DND-41 (cell line): ENCODE measurements at places on chromosomes 3 and 15.

GRCh38 chr3:60025096-60026050 is 975.5 kb upstream of the CFAP20DC start:
- DNase-seq, result no peak

GRCh38 chr3:53159156-53160060 is 1.6 kb upstream of the PRKCD start:
- DNase-seq, result no peak

- DNase-seq, result peak; percentile 43
Measured at GRCh38 chr15:40398413-40398873, 7.2 kb upstream of the IVD start.

DNA sequence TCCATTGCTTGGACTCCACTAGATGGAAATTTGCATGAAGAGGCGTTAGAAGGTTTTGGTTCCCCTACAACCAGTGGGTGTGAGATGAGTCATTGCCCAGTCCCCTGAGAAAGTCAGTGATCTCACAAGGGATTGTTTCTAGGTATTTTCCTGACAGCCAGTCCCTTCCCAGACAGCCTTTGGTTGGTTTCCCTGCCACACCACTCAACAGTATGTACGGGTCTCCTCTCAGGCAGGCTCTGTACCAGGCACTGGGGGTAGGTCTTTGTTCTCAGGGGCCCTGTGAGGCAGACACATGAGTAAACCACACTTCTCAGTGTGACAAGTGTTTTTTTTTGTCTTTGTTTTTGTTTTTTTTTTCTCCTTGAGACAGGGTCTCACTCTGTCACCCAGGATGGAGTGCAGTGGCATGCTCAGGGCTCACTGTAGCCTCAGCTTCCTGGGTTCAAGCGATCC is 4.0 kb downstream of the LAMP3 start:
- DNase-seq, result no peak

DNA sequence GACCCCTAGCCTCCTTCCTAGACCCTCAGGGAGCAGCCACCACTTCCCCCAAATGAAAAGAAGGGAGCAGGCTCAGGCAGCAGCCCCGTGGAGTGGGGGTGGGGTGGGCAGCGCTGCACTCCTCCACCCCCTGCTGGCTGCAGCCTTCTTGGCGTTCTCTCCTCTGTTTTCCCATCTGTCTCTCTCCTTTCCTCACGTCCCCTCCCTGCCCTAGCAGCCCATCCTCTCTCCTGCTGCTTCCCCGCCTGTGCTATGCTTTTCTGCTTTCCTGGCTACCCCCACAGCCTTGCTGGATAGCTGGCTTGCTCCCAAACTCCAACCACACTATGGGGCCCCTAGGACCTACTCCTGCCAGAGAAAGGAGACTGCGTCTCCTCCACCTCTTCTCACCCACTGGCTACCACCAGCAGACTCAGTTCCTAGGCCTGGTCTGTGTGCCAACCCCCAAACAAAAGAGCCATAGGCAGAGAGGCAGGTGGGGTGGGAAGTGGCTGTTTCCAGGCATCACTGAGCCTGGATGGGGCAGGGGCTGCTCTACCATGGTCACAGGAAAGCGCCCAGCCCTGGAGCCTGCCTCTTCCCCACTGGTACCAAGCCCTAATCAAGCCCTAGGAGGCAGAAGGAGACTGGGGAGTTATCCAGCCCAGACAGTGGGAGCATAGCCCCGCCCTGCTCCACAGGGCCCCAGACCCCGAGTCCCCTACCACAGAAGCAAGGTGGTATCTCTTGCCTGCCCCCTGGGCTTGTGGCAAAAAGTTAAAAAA is 3.4 kb upstream of the DISP2 start:
- peak; percentile 41 for DNase-seq

DNA sequence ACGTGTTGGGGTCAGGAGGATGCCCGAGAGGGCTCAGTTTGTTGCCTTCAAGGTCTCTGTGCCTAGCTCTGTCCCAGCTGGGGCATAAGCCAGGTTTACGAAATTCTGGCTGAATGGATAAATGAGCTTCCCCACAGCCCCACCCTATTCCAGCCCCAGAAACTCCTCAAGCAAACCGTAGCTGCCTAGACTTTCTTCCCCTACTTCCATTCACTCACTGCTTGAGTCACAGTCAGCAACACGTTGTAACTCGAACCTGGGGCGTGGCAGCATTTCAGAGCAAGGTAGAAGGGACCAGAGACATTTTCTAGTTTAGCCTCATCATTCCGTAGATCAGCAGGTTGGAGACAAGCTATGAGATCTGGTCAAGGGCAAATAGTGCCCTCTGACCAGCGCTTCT is 24.2 kb downstream of the NMNAT3 start:
- no peak for DNase-seq

GRCh38 chr15:55513152-55513551 is 5.1 kb upstream of the DNAAF4 start:
- no peak for DNase-seq

GRCh38 chr3:178259703-178260102 is 276.5 kb upstream of the KCNMB2 start:
- DNase-seq, result no peak

DNA sequence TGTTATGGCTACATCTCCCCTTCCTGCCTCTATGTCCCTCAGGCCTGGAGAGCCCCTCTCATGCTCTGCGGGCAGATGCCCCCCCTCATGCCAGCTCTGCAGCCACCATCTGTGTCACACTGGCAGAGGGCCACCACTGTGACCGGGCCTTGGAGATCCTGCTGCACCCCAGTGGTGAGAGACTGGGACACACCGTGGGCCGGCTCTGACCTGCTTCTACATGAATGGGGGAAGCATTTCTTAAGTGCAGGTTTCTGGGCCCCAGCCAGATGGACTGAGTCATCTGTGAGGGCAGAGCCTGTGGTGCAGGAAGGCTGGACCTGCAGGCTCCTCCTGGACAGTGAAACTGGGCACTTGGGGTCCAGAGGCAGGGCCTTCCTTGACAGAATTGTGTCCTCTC is 4.8 kb downstream of the VWA5B2 start:
- no peak for DNase-seq
